Thyroid gland (tissue), 4 donors: ENCODE measurements at places on chromosomes 7 and 10. TPM values are rescaled to one million over a fixed set of nuclear protein-coding genes. Genes with fewer than 3 reads are reported as not detected.

DNA sequence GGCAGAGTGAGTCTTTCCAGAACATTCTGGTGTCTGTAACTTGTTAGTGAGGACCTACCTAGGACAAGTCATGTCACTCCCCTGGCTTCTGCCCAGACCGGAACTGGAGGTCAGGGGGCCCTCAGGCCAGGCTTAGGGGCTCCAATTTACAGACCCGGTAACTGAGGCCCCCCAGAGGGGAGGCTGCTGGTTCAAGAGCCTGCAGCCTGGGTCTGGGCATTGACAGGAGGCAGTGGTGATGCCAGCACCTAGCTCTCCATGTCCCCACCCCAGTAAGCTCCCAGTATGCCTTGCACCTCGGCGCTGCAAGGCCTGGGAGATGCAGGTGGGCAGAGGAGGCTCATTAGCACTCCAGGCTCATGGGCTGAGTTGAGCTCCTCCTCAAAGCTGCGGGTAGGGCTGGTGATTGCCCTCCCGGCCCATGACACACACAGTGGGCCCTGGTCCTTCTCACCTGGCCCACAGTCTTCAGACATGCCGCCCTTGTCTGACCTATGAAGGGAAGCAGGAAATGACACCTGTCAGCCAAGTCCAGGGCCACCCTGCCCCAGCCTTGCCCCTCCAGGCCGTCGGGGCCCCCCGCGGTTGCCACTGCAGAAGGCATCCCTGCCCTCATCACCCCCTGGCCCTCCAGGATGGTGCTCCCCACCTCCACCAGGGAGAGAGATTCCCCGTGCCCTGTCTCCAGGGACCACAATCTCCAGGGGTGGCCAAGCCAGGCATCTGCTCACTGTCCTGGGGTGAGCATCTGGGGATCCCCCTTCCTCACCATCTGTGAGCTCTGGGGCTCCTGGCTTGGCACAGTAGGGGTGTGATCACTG, 88.3 kb upstream of the TMEM248 start:
- H3K27me3 ChIP-seq: no peaks in the 10 kb centered on the region
- H3K4me1 ChIP-seq: no peaks in the 10 kb centered on the region
- no peaks in the 10 kb centered on the region for H3K36me3 ChIP-seq
- no peak overlapping the region for H3K27ac ChIP-seq
- DNase-seq: no peak

GRCh38 chr10:33142295-33142694, 184.3 kb upstream of the ITGB1 start:
- no peak for DNase-seq
- no peaks in the 10 kb centered on the region for H3K4me1 ChIP-seq
- no peak overlapping the region for H3K4me3 ChIP-seq
- no peak overlapping the region for H3K27ac ChIP-seq
- no peaks in the 10 kb centered on the region for H3K27me3 ChIP-seq
- H3K36me3 ChIP-seq: no peaks in the 10 kb centered on the region

GRCh38 chr7:39733881-39734632, 110.7 kb downstream of the RALA start:
- H3K27ac ChIP-seq: peak overlapping the region; percentile 63
- DNase-seq: no peak
- no peak overlapping the region for H3K4me3 ChIP-seq
- H3K36me3 ChIP-seq: no peaks in the 10 kb centered on the region
- peaks cover 10% of the 10 kb centered on the region for H3K4me1 ChIP-seq

DNA sequence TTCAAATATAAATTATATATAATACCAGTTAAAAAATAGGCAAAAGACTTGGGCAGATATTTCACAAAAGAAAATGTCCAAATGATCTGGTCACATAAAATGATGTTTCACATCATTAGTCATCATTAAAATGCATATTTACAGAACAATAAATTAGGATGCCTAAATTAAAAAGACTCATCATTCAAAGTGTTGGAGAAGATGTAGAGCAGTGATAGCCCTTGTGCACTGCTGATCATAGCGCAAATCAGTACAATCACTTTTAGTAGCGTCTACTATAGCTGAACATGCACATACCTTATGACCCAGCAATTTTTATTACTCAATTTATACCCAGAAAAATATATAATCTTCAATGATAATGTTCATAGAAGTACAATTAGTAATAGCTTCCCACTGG, 333.3 kb upstream of the ETV1 start:
- H3K27me3 ChIP-seq: no peaks in the 10 kb centered on the region
- H3K4me1 ChIP-seq: no peaks in the 10 kb centered on the region
- H3K27ac ChIP-seq: no peak overlapping the region
- no peak overlapping the region for H3K4me3 ChIP-seq
- no peaks in the 10 kb centered on the region for H3K36me3 ChIP-seq

The NAT16 gene
- total RNA-seq: 0.29 TPM
